Left colon (tissue), 2 donors: ENCODE measurements at places on chromosomes 5 and 9.

DNA sequence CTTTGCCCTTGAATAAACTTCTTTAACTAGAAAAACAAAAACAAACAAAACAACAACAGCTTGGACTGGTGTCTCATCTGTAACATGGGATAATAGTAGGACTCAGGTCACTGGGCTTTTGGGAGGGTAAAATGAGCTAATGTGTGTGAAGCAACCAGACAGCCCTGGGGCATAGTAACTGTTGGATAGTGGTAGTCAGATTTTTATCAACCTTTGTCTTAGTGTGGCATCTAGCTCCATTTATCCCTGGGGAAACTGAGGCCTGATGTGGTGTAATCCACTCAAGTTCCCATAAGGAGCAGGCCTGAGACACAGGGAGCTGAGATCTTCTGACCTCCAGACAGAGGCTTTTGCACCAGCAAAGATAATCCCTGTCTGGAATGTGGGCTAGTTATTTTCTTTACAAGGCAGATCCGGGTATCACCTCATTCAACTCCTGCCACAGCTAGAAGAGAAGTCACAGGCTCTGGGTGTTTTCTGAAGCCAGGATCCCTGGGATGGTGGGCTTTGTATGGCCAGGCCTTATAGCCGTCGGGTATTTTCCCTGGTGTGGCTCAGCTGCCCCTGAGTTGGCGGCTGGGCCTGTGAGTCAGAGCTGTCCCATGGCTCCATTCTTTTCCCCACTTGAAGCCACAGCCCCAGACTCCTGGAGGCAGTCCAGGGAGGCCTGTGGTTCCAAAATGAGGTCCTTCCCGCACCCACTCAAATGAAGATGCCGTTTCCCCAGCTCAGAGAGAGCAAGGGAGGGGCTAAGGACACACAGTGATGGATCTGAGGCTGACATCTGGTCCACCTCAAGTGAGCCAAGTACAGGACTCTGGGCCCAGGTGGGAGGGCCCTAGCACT is 26.1 kb upstream of the CSF1R start:
- DNase-seq = no peak

GRCh38 chr5:139881143-139881733 is 85.6 kb downstream of the PSD2 start:
- DNase-seq = no peak

DNA sequence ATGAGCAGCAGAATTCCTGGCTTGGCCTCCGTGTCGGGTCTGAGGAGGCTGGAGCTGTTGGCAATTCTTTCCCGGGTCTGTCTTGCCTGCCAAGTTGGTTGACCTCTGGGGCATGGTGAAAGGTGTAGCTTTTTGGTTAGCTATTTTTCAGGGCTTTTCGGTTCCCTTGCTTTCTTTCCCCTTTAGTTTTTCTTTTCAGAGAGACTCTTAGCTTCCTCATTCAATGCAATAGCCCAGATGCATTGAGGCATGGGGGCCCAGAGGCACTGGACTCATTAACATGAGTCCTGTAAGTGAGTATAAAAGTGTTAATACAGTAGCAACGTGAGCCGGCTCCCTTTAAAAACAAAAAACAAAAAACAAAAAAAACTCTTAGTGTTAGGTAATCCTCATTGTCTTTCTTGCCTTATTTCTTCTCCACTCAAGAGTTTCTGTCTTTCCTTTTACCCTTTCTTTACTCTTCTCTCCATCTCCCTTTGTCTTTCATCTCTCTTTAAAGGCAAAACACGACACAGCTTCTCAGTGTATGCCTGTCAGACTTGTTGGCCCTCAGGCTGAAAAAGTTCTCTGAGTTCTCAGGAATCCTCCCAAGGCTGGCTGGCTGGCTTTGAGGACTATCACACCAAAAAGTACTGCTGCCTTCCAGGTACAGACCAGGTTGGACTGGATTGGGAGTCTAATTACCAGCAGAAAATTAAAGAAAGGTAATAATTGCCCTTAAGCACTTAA is 289.9 kb upstream of the TUT7 start:
- no peak for DNase-seq

DNA sequence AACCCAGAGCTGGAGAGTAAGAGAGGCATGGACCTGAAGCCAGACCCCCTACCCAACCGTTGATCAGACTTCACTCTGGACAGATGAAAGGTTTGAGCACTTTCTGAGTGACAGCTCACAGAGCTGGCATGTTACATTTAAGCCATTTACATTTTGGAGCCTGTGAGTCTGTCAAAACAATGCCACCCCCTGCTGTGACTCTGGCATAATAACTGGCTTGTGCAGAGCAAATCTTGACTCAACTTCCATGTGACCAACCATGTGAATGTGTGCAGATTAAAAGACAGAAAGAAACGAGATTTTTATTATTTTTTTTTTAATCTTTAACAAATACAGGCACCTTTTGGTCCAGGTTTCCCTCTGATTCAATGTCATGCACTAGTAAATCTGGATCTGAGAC is 48.5 kb downstream of the MFAP3 start:
- DNase-seq = no peak

DNA sequence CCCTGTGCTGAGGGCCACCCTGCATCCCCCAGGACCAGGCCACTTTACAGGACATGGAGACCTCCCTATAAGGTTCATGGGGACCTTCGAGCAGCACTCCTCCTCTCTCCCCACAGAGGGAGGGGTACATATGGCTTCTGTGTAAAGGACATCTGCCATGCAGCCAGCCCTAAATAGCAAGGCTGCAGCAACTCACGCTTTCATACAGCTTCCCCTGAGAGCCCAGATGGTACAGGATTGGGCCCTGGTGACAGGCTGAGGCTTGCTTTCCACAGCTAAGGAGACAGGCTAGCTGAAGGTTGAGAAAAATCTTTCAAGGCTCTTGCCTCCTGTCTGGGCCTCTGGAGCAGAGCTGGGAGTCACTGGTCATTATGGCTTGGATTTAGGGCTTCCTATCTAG is 147.0 kb upstream of the ZNF366 start:
- no peak for DNase-seq

GRCh38 chr5:164277720-164278119 is 772.3 kb downstream of the MAT2B start:
- no peak for DNase-seq

- DNase-seq = no peak
Measured at GRCh38 chr5:34598177-34598794, 57.8 kb upstream of the RAI14 start.

- peak; percentile 20 for DNase-seq
Measured at GRCh38 chr9:135602789-135603481, 36.4 kb downstream of the GLT6D1 start.

- no peak for DNase-seq
Measured at GRCh38 chr9:35741740-35742139, 7.3 kb downstream of the GBA2 start.

DNA sequence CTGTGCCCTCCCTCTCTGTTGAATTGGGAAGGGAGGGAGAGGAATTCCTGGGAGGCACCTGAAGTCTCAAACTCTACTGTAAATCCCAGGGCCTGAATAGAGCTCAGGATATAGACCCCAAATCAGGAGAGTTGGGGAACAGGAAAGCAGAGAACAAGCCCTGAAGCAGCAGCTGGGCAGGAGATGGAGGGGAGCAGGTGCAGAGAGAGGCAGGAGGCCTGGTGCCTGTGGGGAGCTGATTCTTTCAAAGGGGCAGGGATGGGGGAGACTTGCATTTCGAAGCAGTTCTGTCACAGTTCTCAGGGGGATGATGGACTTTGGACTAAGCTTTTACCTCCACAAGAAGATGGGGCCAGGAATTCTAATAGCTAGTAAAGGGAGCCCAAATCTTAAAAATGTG is 50.2 kb downstream of the NIM1K start:
- no peak for DNase-seq

- no peak for DNase-seq
Measured at GRCh38 chr5:177275883-177276282, 27.6 kb downstream of the RAB24 start.

- DNase-seq = no peak
Measured at GRCh38 chr9:110334871-110335270, 2.8 kb downstream of the TXNDC8 start.

DNA sequence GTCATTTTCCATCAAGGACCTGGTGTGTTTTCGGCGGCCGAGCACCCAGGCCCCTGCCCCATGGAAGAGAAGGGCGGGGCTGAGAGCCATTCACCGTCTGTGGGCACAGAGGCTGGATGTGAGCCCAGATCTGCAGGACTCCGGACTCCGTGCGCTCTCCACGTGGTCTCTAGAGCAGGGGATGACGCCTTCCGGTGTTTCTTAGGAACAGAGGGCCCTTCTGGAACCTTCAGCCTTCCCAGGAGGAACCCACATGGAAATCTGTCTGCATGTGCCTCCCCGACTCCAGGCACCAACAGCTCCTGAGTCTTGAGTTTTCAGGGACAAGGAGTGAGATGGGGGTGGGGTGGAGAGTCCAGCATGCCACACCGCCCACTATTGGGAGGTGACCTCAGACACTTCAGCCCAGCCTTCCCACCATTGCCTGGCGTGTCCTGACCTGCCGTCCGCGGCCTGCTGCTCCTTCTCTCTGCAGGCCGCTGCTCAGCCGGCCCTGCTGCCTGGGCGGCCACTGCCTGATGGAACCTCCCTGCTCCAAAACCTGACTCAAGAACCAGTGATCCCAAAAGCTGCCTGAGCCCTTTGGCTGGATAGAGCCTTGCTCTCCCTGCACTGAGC is 2.4 kb upstream of the RXRA start:
- DNase-seq = peak; percentile 79

DNA sequence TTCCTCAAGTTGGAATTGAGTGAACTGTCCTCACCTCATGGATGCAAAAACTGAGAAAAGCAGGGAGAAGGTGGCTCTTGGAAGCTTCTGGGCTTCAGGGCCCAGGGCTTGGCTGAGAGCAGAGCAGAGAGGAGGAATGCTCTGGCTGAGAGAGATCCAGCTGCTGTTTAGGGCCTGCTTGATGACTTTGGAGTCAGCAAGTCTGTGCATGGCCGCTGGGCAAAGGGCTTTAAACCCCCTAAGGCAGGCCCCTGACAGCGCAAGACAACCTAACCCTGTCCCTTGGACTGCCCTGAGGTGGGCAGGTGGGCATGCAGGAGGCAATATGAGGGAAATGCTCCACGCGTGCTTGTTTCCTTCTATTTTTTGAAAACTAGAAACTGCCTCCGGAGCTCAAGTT is 8.6 kb downstream of the STC2 start:
- DNase-seq = no peak

DNA sequence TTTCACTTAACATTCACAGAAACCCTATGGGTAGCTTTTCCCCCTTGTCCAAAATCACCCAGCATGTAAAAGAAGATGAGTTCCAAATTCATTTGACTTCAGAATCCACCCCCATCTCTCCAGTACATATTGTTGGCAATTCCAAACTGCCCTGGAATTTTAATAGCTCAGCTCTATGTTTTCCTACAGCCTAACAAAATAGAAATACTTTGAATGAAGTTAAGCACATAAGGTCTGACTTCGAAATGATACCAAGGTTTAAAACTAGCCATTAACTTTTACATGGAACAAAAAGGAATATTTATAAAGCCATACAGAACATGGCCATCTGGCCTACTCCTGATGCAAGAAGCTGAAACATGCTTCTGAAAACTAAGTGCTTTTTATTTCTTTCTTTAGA is 634.3 kb downstream of the PDE4D start:
- no peak for DNase-seq

DNA sequence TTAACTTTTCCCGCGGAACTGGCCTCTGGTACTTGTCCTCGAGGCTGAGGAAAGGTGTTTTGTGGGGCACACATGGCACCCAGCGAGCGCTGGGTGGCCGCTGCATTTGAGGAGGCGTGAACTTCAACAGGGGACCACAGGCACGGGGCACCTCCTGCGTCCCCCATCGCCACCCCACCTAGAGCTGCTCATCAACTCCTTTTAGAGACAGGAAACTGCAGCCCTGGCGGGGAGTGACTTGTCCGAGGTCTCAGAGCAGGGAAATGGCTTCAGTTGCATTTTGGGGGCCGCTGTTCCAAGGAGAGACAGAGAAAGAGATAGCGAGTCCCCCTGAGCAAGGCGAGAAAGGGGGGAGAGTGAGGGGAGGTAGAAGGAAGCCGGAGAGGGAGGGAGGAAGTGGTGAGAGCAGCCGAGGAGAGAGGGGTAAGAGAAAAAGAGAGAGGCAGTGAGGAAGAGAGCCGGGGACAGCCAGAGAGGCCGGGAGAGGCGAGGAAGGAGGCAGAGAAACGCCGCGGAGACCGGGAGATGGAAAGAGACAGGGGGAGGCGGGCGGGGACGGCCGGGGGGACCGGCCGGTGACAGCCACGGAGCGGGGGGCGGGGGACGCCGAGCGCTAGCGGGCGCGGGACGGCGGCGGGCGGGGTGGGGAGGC is 12.5 kb upstream of the LHX2 start:
- DNase-seq = no peak

DNA sequence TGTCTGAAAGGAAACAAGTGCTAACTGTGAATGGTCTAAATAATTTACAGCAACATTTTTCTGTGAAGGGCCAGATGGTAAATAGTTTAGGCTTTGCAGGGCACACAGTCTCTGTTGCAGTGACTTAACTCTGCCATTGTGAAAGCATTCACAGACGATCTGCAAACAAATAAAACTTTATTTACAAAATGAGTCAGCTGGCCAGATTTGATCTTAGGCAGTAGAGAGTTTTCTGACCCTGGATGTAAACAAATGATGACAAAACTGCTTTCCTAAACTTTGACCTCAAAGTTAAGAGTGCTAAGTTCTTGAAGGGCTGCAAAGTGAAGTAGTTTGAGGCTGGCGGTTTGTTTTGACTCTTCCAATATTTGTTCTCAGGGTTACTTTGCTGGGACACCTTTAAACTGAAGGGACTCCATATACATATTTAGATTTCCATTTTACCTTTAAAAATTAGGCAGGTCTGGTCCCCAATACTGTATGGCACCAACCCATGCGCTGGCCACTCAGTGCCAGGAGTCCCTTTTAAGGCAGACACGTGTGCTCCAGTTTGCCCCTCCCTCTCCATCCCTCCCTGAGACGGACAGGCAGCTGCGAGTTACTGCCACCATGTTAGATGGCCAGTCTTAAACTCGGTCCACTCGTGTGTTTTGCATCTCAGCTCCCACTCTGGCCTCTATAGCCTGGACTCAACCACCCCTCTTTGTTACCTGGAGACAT is 4.0 kb upstream of the ADAMTS16 start:
- no peak for DNase-seq

- no peak for DNase-seq
Measured at GRCh38 chr5:73433982-73434342, 14.6 kb downstream of the FOXD1 start.

- no peak for DNase-seq
Measured at GRCh38 chr5:101728933-101729332, 567.2 kb downstream of the SLCO4C1 start.

DNA sequence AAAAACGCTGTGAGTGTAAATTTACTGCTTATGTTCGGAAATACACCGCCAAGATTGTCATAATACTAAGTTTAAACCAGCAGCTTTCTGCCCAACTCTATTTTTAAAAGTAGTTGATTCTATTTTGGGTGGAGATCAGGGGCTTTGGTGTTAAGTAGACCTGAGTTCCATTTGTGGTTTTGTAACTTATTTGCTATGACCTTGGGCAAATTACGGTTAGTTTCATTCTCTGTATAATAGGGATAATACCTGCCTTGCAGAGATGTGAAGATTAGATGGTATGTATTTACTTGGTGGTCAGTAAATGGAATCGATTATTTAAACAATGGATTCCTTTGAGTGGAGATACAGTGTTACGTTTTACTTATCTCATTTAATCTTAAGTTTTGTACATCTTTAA is 1.6 kb downstream of the RAD23B start:
- DNase-seq = no peak
